ENCODE measurements at places on chromosomes 3 and 15.

DNA sequence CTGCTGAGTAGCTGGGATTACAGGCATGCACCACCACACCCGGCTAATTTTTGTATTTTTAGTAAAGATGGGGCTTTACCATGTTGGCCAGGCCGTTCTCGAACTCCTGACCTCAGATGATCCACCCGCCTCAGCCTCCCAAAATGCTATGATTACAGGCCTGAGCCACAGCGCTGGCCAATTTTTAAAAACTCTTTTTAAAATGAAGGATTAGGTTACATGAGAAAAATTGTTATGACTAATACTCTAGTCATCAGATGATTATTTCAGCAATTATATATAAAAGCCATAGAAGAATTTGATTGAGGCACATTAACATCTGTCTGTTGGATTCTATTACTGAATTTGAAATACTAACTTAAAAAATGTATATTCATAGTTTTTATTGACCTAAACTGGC, 134.1 kb upstream of the MNS1 start:
- no peak for DNase-seq

DNA sequence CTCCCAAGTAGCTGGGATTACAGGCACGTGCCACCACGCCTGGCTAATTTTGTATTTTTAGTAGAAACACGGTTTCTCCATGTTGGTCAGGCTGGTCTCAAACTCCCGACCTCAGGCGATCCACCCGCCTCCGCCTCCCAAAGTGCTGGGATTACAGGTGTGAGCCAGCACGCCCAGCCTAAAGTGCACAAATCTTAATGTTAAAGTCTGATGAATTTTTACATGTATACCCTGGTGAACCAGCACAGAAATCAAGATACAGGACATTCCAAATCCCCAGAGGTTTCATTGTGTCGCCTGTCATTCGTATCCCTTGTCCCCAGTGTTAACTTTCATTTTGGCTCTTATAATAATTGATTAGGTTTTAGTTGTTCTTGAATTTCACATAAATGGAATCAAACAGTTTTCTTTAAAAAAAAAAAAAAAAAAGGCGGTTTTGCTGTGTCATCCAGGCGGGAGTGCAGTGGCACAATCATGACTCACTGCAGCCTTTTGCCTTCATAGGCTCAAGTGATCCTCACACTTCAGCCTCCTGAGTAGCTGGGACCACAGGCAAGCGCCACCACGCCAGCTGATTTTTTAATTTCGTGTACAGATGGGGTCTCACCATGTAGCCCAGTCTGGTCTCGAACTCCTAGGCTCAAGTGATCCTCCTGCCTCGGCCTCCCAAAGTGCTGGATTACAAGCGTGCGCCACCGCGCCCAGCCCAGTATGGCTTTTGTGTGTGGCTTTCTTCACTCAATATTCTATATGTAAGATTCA, 1.5 kb upstream of the TM4SF19 start:
- DNase-seq: no peak

- no peak for DNase-seq
These were observed 24.3 kb upstream of the IL12A start for GRCh38 chr3:159964166-159964973.

DNA sequence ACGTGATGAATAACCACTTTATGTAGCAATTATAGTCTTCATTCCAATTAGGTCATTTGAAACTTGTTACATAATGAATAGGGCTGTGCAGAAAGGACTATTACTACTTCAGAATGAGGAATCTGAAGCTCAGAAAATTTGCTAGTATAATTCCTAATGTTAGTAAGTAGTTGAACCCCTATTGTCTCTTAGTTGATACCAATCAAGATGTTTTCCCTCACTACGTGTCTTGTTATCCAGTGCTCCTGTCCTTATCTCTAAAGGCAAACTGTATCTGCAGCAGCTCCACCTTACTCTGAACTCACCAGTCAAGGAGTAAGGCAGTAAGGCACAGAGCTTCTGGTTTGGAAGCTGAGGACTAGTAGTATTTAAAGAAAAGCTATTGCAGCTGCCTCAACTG, 32.0 kb downstream of the RAB11A start:
- DNase-seq: no peak

- no peak for DNase-seq
These were observed at the start of gene CFAP100 for GRCh38 chr3:126394179-126394976. CFAP100 (plus strand) TSS chr3:126394909; CDS start chr3:126396001, 1,092 bp downstream.

- no peak for DNase-seq
These were observed 2.6 kb downstream of the SLMAP start for GRCh38 chr3:57758686-57759085.

DNA sequence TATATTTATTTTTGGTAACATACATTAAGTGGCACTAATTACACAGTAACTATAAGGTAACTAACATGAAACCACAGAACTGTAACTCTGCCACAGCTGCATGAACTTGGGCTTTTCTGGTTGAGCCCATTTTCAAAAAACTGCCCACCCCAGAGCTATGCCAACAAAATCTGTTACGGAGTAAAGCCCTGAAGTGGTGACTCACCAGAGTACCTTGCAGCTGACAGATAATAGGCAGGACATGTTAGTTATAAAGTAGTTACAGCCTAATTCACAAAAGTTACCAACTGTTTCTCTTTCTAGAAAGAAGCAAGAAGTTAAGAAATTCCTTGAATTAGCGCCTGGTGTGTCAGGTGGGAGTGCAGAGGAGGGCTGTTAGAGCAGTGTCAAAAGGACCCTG, 1.5 kb upstream of the GPX1 start:
- DNase-seq: no peak

DNA sequence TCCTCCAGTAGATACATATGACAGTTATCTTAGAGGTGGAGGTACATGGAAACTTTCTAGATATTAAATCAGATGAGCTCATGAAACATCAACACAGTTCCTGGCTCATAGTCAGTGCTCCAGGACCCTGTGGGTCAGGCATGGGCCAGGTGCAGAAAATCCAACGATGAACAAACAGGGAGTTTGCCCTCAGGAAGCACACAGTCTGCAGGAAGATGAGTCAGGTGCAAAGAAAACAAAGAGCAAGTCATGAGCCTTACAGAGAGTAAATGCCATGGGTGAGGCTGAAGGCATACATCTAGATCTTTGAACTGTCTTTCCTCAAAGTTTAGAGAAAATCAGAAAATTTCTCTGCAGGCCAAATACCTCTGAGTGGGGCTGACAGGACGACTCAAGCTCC, 184.2 kb upstream of the TPM1 start:
- no peak for DNase-seq

DNA sequence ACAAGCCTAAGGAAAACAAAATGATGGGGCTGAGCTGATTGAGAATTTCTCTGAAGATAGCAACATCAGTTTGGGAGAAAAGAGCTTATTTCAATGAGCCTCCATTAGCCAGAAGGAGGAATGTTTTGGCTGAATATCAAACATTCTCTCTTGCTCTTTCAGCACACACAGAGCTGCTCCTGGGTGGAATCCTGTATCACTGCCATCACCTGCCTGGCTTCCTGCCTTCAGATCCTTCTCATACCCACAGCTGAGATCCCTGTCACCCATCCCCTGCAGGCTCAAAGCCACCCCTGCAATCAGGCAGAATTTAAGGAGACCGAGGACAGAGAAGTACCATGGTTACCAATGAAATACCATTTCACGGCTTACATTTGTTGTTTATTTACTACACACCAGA, 27.2 kb upstream of the SYN2 start:
- no peak for DNase-seq

- DNase-seq: no peak
These were observed 30.7 kb downstream of the TRPC1 start for GRCh38 chr3:142754494-142754893.

DNA sequence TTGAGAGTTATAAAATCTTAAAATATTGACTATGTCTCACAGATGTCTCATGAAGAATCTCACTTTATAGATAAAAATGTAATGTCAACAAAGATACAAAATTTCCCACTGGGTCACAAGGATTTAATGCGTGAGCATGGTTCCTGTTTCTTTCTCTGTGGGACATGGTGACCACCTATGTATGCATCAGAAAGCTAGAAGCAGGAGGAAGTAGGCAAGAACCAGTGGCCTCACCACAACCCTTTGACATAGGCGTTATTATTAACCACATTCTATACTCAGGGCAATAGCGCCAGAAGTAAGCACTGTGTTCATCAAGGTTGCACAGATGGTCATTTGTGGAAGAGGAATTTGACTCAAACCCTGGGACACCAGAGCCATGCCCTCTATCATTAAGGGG, 11.7 kb upstream of the ADAMTS17 start:
- DNase-seq: no peak

- no peak for DNase-seq
These were observed 23.4 kb downstream of the BDH1 start for GRCh38 chr3:197532388-197532787.

GRCh38 chr15:77567202-77567601, 65.5 kb downstream of the LINGO1 start:
- no peak for DNase-seq

DNA sequence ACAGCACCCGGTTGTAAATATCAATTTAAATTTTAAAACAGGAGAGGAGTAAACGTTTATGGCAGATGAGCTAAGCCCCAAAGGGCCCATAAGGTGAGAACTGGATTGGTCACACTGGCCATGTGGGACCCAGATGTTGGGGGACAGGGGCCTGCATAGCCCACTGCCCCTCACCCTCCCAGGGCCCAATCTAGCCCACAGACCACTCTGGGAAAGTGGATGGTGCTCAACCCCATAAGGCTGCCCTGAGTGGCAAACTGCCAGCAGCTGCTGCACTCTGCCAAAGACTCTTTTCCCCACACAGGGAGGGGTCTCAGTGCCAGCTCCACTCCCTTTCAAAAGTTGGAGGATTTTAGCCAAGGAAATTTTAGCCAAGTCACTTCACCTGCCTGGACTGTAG, 42.5 kb downstream of the CCDC12 start:
- DNase-seq: no peak

DNA sequence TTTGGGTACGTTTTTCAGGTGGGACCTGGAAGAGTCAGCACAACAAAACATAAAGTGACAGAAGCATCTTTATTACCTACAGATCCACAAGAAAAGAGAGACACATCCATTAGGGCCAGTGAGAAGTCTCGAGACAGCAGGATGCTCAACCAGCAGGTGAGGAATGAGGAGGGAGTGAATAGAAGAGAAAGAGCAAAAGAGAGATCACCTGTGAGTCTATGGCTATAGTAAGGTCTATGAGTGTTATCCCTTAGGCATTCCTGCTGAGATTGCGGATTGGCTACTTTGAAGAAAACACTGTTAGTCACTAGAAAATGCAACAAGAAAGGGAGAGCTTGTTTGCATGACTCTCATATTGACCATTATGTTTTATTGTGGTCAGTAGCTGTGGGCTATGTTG, 1556.2 kb upstream of the GBE1 start:
- DNase-seq: no peak

- DNase-seq: no peak
These were observed 717.9 kb upstream of the ALCAM start for GRCh38 chr3:104648823-104649222.

GRCh38 chr3:168952551-168952950, 711.0 kb downstream of the MECOM start:
- no peak for DNase-seq

- DNase-seq: no peak
These were observed 211.4 kb downstream of the ITPR1 start for GRCh38 chr3:4704552-4704951.

GRCh38 chr15:52551762-52552161, 17.1 kb downstream of the ARPP19 start:
- DNase-seq: no peak

DNA sequence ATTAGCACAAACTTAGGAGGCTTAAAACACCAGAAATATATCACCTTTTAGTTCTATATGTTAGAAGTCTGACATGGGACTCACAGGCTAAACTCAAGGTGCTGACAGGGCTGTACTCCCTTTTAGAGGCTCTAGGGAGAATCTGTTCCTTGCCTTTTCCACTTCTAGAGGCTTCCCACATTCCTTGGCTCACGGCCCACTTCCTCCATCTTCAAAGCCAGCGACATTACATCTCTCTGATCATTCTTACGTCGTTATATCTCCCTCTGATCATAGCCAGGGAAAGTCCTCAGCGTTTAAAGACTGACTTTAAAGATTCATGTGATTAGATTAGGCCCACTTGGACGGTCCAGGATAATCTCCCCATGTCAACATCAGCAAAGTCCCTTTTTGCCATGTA, 166.3 kb downstream of the GREM1 start:
- DNase-seq: no peak

GRCh38 chr3:99874237-99875002, 56.8 kb downstream of the CMSS1 start:
- no peak for DNase-seq

GRCh38 chr3:127783642-127784160, 38.6 kb downstream of the MGLL start:
- DNase-seq: no peak

GRCh38 chr3:168431491-168431890, 335.8 kb upstream of the GOLIM4 start:
- no peak for DNase-seq

DNA sequence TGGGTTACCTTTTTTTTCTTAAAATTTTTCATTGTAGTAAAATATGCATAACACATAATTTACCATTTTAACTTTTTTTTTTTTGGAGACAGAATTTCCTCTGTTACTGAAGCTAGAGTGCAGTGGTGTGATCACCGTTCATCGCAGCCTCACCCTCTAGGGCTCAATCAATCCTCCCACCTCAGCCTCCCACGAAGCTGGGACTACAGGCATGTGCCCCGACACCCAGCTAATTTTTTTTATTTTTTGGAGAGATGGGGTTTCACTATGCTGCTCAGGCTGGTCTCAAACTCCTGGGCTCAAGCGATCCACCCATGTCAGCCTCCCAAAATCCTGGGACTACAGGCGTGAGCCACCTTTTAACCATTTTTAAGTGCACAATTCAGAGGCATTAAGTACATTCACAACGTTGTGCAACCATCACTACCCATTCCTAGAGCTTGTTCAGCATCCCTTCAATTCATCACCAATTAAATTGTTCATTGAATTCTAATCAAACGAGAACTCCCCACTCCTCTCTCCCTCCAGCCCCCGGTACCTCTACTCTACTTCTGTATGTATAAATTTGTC, 44.6 kb downstream of the BHLHE40 start:
- DNase-seq: no peak

DNA sequence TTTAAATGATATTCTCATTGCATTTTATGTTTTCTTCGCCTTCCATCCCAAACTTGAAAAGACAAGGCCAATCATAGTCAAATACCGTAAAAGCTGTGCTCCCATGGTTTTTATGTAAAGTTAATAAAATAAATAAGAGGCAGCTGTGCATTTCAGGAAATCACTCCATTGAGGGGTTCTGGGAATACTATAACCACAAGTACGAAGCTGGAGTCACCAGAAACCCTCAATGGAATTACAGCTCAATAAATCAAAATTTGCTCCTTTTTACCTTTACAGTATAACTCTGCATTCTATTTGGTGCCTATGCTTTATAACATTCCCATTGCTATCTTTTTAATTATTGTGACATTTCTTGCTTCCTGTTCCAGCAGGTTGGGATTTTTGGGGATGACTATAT, 77.2 kb downstream of the C3orf38 start:
- no peak for DNase-seq

All from stimulated activated CD8-positive, alpha-beta memory T cell treated with anti-CD3 and anti-CD28 coated beads, Interleukin-4, amount 100 ng/mL, for 1 hour (primary cell).